D341Med (cell line): ENCODE measurements at places on chromosomes 3 and 15.

DNA sequence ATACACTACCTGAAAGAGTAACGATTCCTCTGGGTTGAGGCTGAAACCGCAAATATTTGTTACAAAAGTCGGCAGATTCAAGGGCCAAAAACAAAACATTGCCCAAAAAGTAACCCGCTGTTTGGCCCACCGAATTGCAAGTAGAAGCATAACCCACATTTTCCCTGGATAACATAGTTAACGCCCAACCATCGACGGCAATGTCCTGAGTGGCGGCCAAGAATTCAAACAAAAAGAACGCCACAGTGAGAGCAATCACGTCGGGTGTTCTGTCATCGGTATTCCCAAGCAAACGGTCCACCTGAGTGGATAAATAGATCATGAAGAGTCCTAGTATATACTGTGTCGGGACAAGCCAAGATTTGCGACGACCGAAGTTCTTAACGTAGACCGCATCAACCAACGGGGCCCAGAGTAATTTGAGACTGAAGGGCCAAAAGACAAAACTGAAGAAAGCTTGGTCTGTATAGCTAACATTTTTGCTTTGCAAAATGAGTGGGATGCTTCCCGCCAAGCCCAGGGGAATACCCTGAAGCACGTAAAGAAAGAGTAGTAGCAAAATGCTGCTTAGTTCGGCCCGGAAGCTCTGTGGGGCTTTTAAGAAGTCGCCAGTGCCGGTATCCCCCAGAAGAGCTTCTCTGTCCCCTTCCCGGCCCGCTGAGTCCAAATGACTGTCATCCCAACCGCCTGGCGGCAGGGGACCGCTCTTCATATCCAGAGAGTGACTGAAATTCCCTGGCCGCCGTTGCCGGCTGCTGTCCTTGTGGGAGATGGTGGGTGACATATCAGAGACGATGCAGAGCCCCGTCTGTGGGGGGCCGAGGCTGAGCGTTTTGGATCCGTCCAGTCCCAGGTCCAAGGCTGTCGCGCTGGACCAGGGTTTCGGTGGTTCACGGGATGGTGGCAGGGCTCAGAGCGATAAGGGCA, 750 bp downstream of the SLC33A1 start:
- peak; percentile 55 for DNase-seq

- no peak for DNase-seq
Observed at GRCh38 chr3:159886050-159886449, 102.6 kb upstream of the IL12A start.

- DNase-seq = no peak
Observed at GRCh38 chr3:133840055-133840737, 34.6 kb downstream of the SRPRB start.

DNA sequence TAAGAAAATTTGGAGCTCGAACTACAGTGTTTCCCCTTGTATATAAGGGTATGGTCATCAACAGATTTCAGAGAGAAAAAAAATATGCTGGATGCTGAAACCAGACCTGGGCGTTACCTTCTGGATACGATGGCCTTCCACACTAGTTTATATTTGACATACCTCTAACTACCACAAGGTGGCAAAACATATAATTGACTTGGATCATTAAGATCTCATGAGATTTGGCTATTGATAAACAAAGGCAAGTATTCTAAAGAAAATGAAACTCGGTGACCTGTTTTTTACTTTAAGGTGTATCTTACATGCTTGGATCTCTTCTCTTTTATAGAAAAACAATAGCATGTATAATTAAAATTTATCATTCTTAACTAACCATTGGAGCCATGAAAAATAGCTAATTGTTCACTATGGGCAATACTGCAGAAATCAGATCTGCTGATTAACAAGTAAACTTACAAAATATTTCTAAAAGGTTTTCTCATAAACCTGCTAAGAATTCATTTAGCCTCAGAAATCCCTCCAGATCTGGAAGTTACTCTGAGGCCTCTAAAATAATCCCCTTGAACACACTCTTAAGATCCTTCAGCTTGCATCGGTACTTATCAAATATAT, 300.6 kb upstream of the KCNH8 start:
- peak; percentile 31 for DNase-seq

- DNase-seq = no peak
Observed at GRCh38 chr3:69422751-69423150, 36.9 kb upstream of the FRMD4B start.

- no peak for DNase-seq
Observed at GRCh38 chr3:41296556-41296955, 97.3 kb downstream of the CTNNB1 start.

- no peak for DNase-seq
Observed at GRCh38 chr3:169390271-169390670, 273.2 kb downstream of the MECOM start.

DNA sequence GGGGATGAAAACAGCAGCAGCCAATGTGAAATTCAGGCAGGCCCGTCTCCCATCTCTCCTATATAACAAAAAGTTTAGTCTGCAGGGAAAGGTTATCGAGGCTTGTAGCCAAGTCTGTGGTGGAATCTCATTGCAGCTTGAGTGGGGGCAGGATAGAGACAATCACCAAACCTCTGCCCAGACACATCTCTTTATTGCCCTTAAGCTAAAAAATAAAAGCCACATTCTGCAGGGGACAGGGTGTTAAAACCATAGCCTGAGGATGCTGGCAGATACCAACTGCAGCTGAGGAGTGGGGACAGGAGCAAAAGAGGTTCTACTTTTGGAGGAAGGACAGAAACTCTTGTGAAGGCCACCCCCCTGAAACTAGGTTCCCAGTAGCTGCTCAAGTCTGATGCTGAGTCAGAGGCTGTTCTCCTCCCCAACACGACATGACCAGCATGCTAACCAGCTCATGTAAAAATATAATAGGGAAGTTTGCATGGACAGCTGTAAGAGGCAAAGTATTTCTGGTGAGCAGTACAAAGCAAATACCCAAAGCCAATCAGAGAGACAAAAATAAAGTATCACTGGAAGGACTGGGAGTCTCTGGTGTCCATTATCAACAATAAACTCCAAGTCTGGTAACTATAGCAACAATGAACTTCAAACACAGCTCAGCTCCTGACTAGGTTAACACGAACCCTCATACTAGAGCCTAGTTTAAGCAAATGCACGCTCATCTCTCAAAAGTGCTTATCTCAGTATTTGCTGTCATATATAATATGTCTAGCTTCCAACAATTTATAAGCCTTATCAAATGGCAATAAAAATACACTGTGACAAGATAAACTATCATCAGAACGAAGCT, 362.2 kb upstream of the SLCO3A1 start:
- no peak for DNase-seq

DNA sequence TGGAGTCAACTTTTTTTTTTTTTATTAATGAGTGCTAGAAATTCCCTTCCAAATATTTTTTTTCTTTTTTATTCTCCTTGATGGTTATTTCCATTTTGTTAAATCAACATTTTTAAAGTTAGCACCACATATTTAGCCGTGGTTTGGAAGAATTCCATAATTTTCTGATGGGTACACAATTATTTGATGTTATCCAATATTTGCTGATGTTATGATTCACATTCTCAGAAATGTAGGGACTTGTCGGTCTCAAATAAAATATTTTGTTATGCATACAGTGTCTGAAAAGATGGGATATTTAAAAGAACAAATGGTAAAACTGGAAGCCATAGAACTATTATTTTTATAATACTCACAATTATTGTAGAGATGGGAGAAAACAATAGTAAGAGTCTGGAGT, 911.5 kb upstream of the GBE1 start:
- DNase-seq = no peak

- no peak for DNase-seq
Observed at GRCh38 chr15:51103330-51103729, 8.6 kb upstream of the TNFAIP8L3 start.

DNA sequence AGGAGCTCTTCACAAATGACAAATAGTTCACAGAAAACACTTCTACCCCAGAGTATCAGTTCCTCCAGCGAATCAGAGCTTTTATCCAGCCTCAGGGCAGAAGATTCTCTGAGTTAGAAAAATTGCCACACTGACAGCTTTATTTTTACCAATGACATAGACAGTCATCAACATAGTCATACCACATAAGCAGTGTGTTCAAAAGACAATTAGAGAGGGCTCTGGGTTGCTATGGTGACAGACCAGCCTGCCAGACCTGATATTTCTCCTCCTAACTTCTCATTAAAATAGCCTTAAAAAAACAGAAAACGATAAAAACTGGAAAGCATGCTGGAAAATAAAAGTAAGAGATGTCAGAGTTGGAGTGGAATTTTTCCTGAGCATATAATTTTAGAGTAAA, 45.9 kb upstream of the COL6A5 start:
- DNase-seq = no peak

DNA sequence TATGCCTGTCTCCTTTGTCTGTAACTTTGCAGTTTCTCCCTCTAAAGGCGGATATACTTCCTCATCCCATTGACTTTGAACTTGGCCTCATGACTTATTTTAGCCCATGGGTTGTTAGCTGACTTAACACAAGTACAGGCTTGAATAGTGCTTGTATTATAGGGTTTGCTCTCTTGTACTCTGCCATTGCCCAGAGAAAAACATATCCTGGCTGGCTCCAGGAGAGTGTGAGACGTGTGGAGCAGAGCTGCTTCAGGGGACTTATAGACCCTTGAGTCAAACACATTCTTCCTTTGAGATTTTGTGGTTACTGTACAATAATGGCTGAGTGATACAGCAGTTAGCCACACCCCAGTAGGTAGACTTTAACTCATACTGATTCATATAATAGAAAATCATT, 124.0 kb downstream of the RAP2B start:
- DNase-seq = no peak

GRCh38 chr3:141371882-141372281, 3.6 kb downstream of the ZBTB38 start:
- no peak for DNase-seq
